RCC 7860 (cell line): ENCODE measurements at places on chromosomes 1 and 21.

GRCh38 chr1:76857138-76857537, 10.1 kb upstream of the ST6GALNAC5 start:
- no peak for DNase-seq

GRCh38 chr1:118395430-118395991, 210.5 kb upstream of the SPAG17 start:
- DNase-seq, result no peak

GRCh38 chr1:32766328-32766972, 50.7 kb downstream of the YARS1 start:
- DNase-seq, result no peak

GRCh38 chr21:45270306-45270821, 17.3 kb downstream of the POFUT2 start:
- no peak for DNase-seq

DNA sequence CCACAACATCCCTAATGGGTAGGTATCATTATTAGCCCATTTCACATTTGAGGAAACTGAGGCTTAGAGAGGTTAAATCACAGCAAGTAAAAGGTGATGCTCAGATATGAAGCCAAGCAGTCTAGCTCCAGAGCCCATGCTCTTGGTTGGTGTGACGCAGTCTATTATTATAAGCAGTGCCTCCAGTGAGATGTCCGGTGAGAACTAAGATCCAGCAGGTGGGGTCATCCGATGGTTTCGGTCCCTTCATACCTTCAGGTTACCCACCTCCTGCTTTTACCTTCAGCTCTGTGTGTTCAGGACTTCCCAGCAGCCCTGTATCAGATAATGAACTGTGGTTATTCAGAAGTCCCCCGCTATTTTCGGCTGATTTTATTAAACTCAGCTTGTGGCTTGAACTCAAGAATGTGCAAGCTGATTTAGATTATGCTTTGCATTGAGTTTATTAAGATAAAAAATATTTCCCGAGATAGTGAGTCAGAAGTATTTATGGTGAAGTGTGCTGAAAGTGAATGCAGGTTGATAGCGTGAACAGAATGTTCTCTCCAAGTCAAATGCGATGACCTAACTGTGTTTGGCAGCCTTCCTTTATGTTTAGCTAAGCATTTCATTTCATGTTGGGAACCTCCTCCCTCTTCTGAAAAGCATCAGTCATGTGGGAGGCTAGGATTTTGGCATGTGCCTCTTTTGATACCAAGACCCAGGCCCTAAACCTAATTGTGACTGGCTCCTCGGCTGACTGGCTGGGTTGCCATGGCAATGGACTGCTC, 160.9 kb upstream of the UBE2U start:
- DNase-seq, result peak; percentile 82
